ENCODE measurements at places on chromosomes 5 and 9. TPM values are rescaled to one million over a fixed set of nuclear protein-coding genes. Genes with fewer than 3 reads are reported as not detected.

Gene DBH
- total RNA-seq: not detected

Gene PLCXD3
- total RNA-seq: not detected

Gene RNF183
- 0.39 TPM for total RNA-seq

Gene HRH2
- 11.8 TPM for total RNA-seq

Gene PCDHGB1
- total RNA-seq: not detected

Gene GARIN3
- 1.3 TPM for total RNA-seq

Gene CDH6
- total RNA-seq: not detected
